AG08396 (cell line): ENCODE measurements at places on chromosomes 16 and 17.

- no peak for DNase-seq
These were observed 12.1 kb downstream of the CDR2L start for GRCh38 chr17:74999523-74999922.

- DNase-seq = peak; percentile 24
These were observed 116.6 kb upstream of the C17orf78 start for GRCh38 chr17:37259030-37259735.

GRCh38 chr17:32943647-32944191 is 15.8 kb downstream of the TMEM98 start:
- DNase-seq = peak; percentile 63

DNA sequence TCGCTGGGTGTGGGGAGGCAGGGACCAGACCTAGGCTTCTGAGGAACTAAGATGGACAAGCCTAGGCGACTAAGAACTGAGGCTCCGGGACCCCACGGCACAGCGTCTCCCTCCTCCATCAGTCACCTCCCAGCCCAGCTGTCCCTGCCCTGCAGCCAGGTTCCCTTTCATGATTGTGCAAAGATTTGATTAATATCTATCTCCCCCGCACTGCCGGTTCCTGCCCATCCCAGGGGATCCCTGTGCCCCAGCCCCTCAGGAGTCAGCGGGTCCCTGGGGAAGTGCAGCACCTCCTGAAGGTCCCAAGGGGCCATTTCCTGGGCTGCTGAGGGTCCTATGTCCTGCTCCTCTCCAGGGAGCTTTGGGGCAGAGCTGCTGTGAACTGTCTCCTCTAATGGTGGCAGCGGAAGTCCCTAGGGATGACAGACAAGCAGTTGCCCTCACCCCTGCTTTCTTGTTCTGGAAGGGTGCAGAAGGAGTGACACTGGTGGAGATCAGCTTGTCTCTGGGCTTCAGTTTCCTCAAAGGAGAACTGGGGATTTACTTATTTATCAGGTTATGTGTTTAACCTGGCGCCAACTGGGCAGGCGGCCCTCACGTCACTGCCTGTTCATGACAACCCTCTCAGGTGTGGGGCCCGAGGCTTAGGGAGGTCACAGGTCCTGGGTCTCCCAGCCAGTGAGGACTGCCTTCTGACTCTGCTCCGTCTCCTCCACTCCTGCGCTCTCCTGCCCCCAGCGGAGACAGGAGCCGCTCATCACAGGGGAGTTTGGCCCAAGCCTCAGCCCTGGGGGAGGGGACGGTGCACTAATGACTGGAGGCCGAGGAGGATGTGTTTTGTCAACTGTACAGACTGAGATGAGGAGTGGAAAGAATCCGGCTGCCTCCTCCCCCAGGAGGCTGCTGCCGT is 1.9 kb upstream of the C16orf74 start:
- DNase-seq = no peak

DNA sequence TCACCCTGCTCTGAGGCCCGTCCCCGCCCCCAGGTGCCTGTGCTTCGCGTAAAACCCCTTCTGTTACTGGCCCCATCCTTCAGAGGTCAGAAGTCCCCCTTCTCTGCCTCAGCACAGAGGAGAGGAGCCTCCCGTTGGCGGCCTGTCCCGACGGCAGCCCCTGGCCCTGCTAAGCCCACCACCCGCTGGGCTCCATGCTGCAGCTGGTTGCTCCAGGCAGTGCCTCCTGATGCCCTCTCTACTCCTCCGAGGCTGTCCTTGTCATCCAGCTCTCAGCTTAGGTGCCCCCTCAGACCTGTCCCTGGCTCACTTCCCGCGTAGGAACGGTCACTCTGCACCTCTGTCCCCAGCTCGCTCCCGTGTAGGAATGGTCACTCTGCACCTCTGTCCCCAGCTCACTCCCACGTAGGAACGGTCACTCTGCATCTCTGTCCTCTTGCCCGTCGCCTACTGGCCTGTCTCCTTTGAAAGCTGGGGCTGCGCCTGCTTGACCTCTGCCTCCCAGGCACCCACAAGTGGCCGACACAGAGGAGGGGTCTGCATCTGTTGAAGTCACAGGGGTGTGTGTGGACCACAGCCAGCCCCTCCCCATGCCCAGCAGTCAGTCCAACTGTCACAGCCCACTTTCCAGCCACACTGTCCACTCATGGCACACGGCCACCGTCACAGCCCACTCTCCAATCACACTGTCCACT is 31.7 kb upstream of the ZC3H18 start:
- no peak for DNase-seq

DNA sequence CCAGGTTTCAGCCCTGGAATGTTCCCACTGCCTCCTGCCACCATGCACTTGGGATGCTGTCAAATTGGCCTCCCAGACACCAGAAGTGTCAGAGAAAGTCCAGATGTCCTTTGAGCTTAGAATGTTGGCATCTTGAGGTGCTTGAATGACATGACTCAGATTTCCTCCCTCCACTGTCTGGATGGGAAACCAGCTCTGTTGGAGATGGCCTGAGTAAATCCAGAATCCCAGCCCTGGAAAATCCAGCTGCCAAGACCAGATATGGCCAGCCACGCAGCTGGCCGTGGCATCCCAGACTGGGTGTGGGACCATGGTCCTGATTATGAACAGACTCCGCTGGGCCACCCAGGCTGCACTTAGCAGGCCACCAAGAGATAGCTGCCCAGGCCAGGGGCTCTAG is 57.0 kb upstream of the CLEC3A start:
- DNase-seq = no peak

DNA sequence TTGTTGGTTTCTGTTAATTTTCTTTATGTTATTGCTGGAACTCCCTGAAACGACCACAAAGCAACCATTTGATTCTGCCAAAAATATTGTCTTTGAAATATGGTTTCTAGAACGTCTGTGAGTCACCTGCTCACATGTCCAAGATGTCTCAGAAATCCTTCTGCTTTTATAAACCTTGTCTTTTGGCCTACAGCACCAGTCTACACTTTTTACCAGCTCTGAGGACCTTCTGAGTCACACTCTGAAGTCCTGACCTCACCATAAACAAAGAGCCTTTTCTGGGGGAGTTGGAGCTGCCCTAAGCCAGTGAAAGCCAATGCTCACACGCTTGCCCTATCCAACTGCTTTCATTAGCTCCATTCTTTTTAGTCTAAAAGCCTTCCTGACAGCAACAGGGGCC is 55.5 kb downstream of the GRIN2A start:
- peak; percentile 26 for DNase-seq

DNA sequence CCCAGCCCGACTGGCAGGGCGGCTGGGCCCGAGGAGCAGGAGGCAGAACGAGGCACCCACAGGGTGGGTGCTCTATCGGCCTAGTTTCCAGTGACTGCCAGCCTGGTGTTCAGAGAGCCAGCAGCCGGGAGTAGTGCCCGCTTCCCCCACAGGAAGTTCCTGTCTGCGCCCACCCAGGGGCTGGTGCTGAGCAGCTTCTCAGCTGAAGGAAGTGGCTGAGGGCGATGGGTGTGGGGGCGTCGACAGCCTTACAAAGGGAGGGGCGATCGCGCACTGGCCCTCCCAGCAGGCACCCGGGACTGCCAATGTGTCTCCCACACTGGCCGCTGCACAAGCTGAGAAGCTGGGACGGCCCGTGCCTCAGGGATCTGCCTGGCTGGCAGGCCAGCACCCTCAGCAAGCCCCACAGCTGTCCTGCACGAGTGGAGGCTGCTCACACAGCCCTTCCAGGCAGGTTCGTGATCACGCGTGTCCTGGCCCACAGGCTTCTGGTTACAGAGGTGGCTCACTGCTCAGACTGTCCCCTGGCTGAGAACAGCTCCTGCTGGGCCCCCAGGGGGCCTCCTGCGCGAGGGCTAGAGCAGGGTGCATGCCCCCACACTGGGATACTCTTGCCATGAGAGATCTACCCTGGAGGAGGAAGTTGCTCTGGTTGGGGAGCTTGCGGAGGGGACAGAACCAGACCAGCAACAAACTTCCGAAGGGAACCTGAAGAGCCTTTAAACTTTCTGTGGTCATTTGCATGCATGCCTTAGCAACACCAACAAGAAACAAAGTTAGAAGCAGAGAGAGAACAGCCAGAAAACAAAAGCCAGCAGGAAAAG is 2.5 kb downstream of the RNF166 start:
- no peak for DNase-seq
